Left ventricle myocardium inferior (tissue), 1 donor: ENCODE measurements at places on chromosomes 16 and 17. TPM values are rescaled to one million over a fixed set of nuclear protein-coding genes. Genes with fewer than 3 reads are reported as not detected.

DNA sequence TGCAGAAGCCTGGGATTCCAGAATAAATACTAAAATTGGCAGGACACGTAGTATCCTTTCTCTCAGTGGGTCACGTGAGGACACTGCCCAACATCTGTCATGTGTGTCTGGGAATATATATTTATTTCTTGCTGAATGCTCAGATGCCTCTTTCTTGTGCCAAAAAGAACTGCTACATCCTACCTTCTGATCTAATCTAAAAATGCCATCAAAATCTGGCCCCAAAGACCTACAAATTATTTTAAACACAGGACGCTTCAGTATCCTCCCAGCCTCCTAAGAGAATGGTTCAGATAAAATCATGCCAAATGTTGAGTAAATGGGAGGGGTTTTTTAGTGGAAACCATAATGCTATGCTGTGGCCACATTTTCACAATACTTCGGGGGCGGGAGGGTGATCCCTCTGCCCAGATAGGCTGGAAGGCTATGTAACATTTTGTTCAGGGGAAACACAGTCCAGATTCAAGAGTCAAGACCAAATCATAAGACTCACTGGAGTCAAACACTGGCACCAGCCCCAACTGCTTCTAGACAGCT, 22.9 kb upstream of the CORO6 start:
- no peaks in the 10 kb centered on the region for H3K27me3 ChIP-seq
- peaks cover 73% of the 10 kb centered on the region for H3K4me1 ChIP-seq
- peak overlapping the region; percentile 93 for H3K27ac ChIP-seq
- H3K4me3 ChIP-seq = no peak overlapping the region

DNA sequence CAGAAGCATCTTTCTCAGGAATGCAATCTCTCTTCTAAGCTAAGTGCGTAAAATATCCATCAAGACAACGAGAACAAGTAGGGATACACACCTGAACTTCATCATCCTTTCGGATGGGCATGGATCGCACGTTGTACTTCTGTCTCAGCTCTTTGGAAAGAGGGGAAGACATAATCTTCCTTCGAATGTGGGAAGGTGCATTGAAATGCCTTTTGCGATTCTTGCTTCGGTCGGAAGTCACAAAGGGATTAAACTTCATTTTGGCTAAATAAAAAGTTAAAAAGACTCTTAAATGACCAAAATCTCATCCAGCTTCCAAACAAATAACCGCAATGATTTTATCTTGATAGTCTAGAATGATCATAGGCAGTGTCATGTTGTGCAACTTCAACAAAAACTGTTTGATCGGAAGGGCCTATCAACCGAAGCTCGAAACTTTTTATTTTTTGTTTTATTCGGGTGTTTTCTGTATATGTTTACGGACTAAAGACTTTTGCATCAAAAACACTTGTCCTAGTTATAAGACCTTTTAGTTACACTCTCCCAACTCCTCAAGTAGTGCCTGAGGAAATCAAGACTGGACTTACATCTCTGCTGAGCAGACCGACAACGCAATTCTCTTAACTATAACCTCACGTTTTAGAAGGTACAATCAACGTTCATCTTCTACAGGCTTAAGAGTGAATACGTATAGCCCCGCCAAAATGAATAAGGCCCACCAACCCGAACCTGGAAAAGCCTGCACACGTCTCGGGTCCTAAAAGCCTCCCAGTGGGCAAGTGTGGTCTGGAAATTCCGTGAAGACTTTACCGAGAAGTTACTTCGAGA, 727 bp downstream of the RPL26 start:
- peak overlapping the region; percentile 88 for H3K27ac ChIP-seq
- peaks cover 48% of the 10 kb centered on the region for H3K36me3 ChIP-seq
- peak overlapping the region; percentile 96 for H3K4me3 ChIP-seq
- DNase-seq = no peak

GRCh38 chr17:41548844-41549595, 20.9 kb upstream of the KRT19 start:
- H3K27ac ChIP-seq = peak overlapping the region; percentile 34
- no peaks in the 10 kb centered on the region for H3K36me3 ChIP-seq
- peaks cover 82% of the 10 kb centered on the region for H3K27me3 ChIP-seq
- peak; percentile 73 for DNase-seq

DNA sequence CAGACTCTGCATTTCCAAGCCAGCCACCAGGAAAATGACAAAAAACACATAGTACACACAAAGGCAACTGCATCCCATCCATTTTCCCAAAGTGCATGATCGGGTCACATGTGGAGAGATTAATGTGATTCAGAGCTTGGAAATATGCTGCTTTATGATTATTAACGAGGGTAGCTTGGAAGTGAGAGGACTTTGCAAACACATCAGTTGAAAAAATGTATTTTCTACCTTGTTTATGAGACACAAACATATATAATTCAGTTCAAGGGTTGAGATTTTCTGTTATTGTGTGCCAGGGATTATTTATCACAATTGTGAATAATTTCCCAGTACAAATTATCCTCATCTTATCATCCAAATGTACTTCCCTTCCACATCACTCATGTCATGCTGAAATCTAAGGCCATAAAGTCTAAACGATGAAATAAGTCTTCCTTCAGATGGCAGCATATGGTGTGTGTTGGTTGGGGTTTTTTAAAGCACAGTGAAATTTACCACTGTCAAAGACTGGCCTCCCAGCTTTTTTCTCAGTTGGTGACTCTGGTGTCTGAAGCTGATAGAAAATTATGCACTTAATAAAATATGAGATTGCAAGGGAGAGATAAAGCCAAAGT, 104.7 kb upstream of the ADAMTS18 start:
- H3K4me3 ChIP-seq = no peak overlapping the region
- no peak for DNase-seq
- no peak overlapping the region for H3K27ac ChIP-seq
- no peaks in the 10 kb centered on the region for H3K27me3 ChIP-seq

GRCh38 chr17:46732754-46733398, 85.6 kb downstream of the WNT3 start:
- DNase-seq = no peak
- H3K36me3 ChIP-seq = peaks cover 34% of the 10 kb centered on the region
- H3K27ac ChIP-seq = no peak overlapping the region
- H3K27me3 ChIP-seq = no peaks in the 10 kb centered on the region
- no peak overlapping the region for H3K4me3 ChIP-seq

DNA sequence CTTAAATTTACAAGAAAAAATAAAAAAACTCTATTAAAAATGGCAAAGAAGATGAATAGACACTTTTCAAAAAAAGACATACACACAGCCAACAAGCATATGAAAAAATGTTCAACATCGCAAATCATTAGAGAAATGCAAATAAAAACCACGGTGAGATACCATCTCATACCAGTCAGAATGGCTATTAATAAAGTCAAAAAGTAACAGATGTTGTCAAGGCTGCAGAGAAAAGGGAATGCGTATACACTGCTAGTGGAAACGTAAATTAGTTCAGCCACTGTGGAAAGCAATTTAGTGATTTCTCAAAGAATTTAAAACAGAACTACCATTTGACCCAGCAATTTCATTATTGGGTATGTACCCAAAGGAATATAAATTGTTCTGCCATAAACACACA, 31.4 kb downstream of the CAPNS2 start:
- H3K4me1 ChIP-seq = no peaks in the 10 kb centered on the region
- peaks cover 44% of the 10 kb centered on the region for H3K27me3 ChIP-seq
- no peak overlapping the region for H3K4me3 ChIP-seq

CD300H gene
- not detected for total RNA-seq

EFCAB5 gene
- not detected for total RNA-seq

TCAP gene
- total RNA-seq = 5,825 TPM
